ENCODE measurements at places on chromosomes 7 and 10.

- DNase-seq, result no peak
Measured at GRCh38 chr10:55174419-55174818, 373.4 kb upstream of the PCDH15 start.

- DNase-seq, result no peak
Measured at GRCh38 chr7:52311886-52312285, 723.5 kb upstream of the POM121L12 start.

GRCh38 chr10:31242902-31243301, 76.1 kb upstream of the ZEB1 start:
- DNase-seq, result no peak

DNA sequence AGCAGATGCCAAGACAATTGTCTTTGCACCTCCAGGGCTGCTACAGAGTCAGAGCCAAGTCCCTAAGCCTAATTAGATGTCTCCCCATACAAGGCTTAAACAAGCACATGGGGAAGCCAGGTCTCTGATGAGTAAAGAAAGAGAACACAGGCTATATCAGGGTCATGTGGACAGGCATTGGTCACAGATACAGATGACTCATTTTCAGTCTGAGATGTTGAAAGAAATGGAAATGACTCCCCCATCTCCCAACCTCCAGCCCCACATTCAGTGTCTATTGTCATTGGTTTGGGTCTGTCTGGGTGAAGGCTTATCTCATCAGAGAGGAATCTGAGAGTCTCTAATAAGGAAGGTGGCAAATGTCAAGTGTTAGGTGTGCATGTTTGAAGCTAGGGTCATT, 290.1 kb upstream of the KIAA1217 start:
- no peak for DNase-seq

- DNase-seq, result no peak
Measured at GRCh38 chr10:68096913-68097516, 12.3 kb upstream of the MYPN start.

GRCh38 chr7:123979876-123980275, 53.0 kb downstream of the TMEM229A start:
- DNase-seq, result no peak
